ENCODE measurements at places on chromosomes 5 and 9.

- no peak for DNase-seq
These were observed 27.6 kb downstream of the ALDH1A1 start for GRCh38 chr9:72925126-72925789.

GRCh38 chr5:9015260-9015936 is 530.5 kb downstream of the SEMA5A start:
- no peak for DNase-seq

GRCh38 chr5:41918105-41918504 is 7.0 kb upstream of the FBXO4 start:
- DNase-seq: no peak

GRCh38 chr9:128193469-128194096 is 2.2 kb upstream of the CIZ1 start:
- no peak for DNase-seq

- DNase-seq: no peak
These were observed 1.1 kb upstream of the TSPAN17 start for GRCh38 chr5:176646049-176646706.

GRCh38 chr5:2913281-2913680 is 161.8 kb upstream of the IRX2 start:
- DNase-seq: no peak

DNA sequence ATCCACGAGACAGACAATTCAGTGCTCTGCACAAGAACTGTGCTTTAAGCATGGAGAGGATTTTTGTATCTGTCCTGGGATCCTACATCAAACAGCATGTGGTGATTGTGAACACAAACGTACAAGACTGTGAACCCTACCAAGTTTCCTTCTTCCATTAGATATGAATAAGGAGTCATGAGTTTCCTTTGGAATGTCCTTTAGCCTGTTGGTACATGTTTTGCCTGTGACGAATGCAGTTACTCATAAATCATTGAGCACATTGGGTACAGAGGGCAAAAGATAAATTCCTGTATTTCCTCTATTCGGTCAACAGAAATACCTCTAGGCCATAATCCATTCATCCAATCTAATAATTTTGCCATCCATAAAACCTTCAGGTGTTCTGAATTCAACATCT is 61.5 kb downstream of the FXN start:
- no peak for DNase-seq
